ENCODE measurements at places on chromosomes 11 and 22.

- no peak for DNase-seq
Observed at GRCh38 chr11:118415062-118415738, 13.8 kb downstream of the ATP5MG start.

DNA sequence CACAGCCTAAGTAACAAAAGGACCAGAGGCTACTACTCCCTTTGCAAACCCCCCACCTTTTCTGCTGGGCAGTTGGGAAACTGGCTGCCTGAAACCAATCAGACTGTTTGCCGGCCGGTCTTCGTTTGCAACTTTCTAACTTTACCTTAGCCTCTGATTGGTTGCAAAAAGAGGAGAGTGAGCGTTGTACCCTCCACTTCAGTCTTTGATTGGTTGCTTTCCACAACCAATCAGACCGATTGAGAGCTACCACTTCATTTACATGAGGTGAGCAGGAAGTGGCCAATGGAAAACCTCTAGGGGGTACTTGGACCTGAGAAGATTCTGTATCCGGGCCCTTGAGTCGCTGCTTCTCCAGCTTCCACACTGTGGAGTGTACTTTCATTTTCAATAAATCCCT is 18.8 kb upstream of the CLNS1A start:
- DNase-seq: no peak

- no peak for DNase-seq
Observed at GRCh38 chr11:95853138-95853537, 62.8 kb downstream of the CEP57 start.

- no peak for DNase-seq
Observed at GRCh38 chr22:49524362-49524761, 303.3 kb downstream of the BRD1 start.

GRCh38 chr11:85784480-85785265 is 26.3 kb downstream of the SYTL2 start:
- no peak for DNase-seq

GRCh38 chr11:120079750-120080610 is 57.9 kb downstream of the TRIM29 start:
- DNase-seq: peak; percentile 28

- no peak for DNase-seq
Observed at GRCh38 chr11:66864924-66865697, 8.2 kb downstream of the LRFN4 start.

GRCh38 chr22:38963872-38964271 is 6.5 kb downstream of the APOBEC3A start:
- no peak for DNase-seq

GRCh38 chr11:119828006-119828405 is 99.0 kb upstream of the NECTIN1 start:
- no peak for DNase-seq

- DNase-seq: no peak
Observed at GRCh38 chr11:19768815-19769214, 56.2 kb downstream of the NAV2 start.

All from omental fat pad (tissue), 4 donors.